ENCODE measurements at places on chromosomes 2 and 18.

DNA sequence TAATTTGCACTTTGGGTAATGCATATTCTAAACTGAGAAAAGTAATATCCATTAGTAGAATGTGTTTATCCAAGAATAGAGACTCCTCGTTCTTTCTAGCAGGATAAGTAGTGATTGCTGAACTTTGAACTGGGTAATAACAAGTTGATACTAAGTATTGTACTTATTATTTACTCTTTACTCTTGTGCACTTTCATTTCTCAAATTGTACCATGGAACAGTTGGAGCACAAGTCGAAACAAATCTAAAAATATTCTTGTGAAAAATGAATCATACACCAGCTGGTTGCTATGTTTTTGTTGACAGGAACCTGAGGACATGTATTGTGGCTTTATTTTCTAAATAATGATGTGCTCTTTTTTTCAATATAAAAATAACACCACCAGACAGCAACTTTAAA lies 111.9 kb downstream of the RGPD3 start:
- no peak for DNase-seq

GRCh38 chr2:201233192-201233811 lies 27.0 kb upstream of the CASP8 start:
- DNase-seq: no peak

DNA sequence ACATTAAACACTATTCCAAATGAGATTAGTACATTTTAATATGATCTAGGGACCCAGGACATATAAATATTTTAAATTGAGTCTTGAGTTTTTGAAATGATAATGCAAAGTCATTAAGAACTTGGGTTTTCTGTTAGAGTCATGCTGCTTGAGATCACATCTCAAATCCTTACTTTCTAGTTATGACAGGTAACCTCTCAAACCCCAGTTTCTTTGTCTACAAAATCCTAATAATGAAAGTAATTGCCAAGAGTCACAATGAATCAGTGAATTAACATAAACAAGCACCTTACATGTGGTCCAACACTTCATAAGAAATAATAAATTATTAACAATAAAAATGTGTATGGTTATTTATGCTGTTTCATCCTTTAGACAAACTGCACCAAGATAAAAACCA lies 607.6 kb downstream of the LRP1B start:
- no peak for DNase-seq

DNA sequence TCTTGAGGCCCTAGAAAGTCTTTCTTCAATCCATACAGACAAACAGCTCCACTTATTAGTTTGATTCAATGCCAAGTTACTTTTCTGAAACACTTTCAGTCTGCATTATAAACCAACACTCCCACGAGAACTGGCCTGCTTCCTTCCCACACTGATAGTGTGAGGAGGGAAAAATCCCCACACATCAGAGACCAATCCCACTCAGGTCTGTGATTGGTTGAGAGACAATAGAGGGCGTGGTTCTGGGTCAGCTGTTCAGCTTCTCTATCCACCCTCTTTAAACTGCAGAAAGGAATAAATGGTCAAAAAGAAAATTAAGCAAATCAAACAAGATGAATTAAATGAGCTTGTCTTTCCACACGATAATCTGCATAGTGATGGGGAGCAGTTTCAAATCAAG lies 152.5 kb downstream of the NRP2 start:
- peak; percentile 57 for DNase-seq

GRCh38 chr2:784753-785152 lies 107.5 kb upstream of the TMEM18 start:
- no peak for DNase-seq

DNA sequence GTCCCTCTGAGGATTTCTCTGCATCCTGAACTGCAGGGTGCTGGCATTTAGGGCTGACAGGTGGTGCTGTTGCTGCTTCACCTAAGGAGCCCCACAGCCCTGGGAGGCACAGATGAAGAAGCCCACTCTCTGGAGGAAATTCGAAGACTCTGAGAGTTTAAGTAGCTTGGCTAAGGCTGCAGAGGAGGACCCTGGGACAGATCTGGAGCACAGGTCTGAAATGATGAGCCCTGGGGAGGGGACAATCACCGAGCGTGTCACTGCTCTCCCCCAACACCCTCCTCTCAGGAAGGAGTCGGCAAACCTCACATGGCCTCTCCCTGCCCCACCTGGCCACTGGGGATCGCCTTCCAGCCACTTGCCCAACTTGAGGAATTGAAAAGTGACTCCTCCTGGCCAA lies 18.6 kb downstream of the CYP27C1 start:
- DNase-seq: no peak

DNA sequence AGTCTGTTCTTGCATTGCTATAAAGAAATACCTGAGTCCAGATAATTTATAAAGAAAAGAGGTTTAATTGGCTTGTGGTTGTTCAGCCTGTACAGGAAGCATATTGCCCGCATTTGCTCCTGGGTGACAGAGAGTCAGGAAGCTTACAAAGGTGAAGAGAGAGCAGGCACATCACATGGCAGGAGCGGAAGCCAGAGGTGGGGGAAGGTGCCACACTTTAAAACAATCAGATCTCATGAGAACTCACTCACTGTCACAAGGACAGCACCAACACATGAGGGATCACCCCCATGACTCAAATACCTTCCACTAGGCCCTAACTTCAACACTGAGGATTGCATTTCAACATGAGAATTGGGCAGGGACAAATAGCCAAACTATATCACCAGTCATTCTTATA lies 124.8 kb upstream of the COL5A2 start:
- DNase-seq: no peak

DNA sequence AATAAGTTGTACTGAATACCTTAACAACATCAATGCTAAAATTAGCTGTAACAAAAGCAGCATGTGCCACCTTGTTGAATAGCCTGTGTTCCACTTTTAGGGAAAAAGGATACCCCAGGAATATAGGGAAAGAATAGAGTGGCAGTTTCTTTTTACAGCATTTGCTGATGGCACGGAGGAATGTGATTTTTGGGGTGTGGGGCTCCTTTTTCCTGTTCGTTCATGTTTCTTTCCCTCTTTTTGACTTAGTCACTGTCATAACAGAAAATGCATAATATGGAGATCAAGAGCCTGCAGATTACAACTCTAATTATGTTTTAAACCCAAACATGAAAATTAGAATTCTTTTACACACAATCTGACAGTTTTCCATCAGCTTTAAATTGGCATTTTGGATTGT lies 60.4 kb downstream of the MAP3K20 start:
- no peak for DNase-seq

DNA sequence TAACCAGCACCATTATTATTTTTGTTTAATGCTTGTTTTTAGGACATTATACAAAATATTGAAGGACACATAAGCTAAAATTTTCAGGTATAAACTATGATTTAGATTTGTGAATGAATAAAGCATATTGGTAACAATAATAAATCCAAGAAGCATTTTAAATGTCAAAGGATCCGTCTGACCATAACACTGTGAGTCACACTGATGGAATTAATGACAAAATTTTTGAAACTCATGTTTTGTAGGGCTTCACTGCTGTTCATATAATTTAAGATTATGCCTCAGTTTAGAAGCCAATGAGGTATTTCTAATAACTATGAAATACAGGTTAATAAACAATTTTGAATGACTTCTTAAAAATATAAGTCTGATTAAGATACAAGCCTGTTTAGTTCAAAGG lies 124.6 kb downstream of the TMEFF2 start:
- DNase-seq: no peak

DNA sequence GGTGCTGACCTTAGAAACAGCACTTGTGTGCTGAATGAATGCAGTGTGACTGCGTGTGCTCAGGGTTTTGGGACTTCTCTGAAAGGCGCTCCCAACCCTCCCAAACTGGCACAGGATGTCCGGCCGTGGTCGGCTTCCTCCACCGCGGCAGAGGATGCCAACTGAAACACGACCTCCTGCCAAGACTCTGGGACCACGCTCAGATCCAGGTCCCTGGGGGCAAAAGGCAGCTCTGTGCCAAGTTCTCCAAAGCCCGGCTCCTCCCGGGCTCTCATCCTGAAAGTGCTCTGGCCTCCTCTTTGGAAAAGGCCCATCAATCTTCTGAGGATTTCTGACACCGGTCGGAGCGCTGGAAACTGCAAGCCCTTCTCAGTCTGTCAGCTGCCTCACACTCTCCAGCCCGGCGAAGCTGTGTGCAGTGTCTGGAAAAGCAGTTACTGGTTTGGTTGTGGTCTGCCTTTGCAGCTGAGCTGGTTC lies 32.3 kb upstream of the ZBTB7C start:
- DNase-seq: peak; percentile 37

- no peak for DNase-seq
Observed at GRCh38 chr2:239028253-239028619, 180.4 kb downstream of the TWIST2 start.

- DNase-seq: no peak
Observed at GRCh38 chr18:59512025-59512755, 153.1 kb upstream of the LMAN1 start.

GRCh38 chr18:49521216-49521835 lies 34.3 kb upstream of the C18orf32 start:
- DNase-seq: peak; percentile 37

GRCh38 chr2:56741601-56742102 lies 557.9 kb downstream of the CCDC85A start:
- peak; percentile 49 for DNase-seq

GRCh38 chr18:55651236-55651635 lies 63.2 kb upstream of the TCF4 start:
- DNase-seq: no peak

- DNase-seq: no peak
Observed at GRCh38 chr2:24853996-24854395, 60.8 kb downstream of the CENPO start.

DNA sequence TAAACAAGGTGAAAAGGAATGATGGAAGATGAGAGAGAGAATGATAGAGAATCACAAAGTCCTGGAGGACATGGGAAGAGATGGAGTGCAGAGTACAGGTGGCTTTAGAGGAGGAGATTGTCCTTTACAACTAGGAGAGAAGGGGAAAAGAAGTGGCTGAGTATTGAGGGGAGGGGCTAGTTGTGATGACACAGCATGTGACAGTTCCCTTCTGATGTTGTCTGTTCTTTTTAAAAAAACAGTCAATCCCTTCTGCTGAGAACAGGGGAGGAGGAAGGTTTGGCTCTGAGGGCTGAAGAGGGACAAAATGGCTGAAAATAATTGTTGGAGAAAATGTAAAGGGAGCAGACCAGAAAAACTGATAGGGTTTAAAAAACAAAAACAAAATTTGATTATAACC lies 44.0 kb downstream of the STEAP3 start:
- no peak for DNase-seq

- no peak for DNase-seq
Observed at GRCh38 chr2:200693836-200694470, 108.1 kb downstream of the AOX1 start.

GRCh38 chr2:117940436-117940835 lies 73.4 kb downstream of the CCDC93 start:
- DNase-seq: no peak

DNA sequence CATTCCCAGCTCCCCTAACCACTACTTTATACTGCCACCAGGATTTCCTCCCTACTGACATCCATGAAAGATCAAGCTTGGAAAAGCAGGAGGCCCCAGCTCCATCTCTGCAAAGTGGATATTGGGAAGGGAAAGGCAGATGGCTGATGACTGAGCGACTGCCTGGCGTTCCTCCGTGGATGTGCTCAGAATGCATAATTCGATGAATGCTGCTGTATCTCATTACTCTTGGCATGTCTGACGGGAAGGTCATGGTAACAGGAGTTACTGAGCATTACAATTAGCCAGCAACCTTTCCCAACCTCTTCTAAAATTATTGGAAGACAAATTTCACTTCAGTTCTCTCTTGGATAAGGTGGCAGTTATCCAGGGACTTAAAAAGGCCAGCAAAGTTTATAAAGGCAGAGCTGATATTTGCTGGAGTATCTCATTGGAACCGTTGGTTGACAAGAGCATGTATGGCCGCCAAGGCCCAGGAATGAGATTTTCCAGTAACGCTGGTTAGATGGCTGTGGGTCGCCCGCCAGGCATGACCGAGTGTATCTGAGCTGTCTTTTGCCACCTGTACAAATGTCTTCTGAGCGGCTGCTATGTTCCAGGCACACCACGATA lies 34.5 kb downstream of the KCNE4 start:
- DNase-seq: no peak

DNA sequence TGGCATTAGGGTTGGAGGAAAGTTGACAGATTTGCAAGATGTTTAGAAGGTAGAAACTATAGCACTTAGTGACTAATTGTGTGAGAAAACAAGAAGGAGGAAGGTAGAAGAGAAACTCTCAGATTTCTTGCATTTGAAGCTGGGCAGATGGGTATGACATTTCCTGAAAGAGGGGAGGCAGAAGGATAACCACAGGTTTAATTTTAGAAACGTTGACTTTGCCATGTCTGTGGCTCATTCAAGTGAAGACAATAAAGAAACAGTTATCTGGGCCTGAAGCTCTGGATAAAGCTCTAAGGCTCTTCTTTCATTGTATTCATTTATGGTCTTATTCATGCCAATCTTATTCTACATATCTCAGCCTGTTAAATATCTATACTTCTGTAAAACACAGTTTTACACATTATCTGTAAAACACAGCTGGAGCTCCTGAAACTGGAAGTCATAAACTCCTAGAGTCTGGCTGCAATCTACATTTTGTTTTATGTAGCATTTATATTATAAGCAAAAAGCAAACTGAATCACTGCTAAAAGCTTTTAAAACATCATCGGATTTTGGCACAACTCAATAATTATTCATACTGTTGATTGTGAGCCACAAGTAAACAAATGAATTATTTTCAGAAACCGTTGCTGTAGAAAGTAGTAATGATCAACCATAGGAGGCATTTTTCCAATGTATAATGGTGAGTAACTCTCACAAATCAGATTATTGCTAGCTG lies 138.5 kb downstream of the RIT2 start:
- DNase-seq: no peak
